ENCODE measurements at places on chromosomes 1 and 21. TPM values are rescaled to one million over a fixed set of nuclear protein-coding genes. Genes with fewer than 3 reads are reported as not detected.

Gene SPATA1
- 0.52 TPM for total RNA-seq

Gene NBPF26
- 38.2 TPM for total RNA-seq

Gene WASF2
- total RNA-seq: 95.0 TPM

Gene NEK7
- 12.1 TPM for total RNA-seq

Gene ITSN1
- total RNA-seq: 2.2 TPM

Gene OR10J1
- total RNA-seq: not detected

Gene UTP11
- 14.0 TPM for total RNA-seq

Gene MRPL39
- total RNA-seq: 17.4 TPM

Gene OR2T29
- not detected for total RNA-seq

Gene NCF2
- 1.4 TPM for total RNA-seq

Gene HFM1
- not detected for total RNA-seq

- no peak for DNase-seq
Observed at GRCh38 chr1:115074839-115075534, 14.3 kb downstream of the TSPAN2 start.

DNA sequence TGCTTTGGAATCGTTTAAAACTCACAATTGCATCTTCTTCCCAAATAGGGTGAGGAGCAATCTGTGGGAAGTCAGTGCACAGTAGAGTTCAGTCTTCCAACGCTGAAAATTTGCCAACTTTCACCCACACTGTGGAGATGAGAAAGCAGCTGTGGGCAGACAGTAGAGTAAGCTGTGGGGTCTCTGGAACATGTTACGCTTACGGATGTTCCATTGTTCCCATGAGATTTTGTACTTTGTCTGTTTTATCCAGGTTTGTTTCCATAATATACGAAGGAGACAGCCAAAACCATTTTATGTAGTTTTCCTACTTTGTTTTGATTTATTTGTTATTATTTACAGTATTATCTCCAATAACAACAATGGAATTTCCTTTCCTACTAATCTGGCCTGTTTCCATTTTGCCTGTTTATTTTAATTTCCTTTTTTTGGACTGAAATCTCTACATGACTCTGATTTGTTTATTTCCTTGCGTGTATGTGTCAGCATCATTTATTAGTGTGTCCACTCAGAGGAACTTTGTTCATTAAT lies 65.1 kb upstream of the RGL1 start:
- DNase-seq: no peak

DNA sequence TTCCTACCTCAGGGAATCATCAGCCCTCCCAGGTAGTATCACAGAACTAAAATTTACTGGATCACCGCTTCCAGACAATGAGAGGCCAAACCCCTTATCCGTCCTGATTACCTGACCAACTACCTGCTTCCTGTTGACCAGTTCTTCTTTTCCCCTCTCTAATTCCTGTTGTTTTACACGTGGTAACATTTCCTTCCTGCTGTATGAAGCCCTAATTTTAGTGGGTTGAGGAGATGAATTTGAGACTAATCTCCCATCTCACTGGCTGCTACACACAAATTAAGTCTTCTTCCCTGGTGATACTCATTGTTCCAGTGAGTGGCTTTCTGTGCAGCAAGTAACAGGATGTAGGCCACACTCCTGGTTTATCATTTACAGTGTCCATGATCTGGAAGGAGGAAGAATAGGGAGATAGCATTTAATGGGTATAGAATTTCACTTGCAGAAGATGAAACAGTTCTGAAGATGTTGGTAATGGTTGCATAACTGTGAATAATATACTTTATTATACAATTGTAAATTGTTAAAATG lies 2112.9 kb downstream of the NCAM2 start:
- DNase-seq: no peak

DNA sequence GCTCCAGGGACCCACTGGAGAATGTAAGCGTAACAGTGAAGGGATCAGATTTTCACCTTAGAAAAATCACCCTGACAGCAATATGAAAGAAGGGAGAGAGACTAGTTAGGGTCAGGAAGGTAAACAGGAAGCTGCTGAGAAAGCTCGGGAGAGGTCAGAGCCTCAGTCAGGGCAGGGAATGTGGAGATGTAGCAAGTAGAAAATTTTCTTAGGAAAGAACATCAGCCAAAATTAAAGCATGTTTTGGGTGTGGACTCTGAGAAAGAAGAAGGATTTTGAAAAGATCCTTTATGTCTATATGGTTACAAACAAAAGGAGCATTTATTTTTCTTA lies 16.7 kb upstream of the ERICH3 start:
- DNase-seq: no peak

GRCh38 chr21:41426676-41427404 lies 801 bp downstream of the MX1 start:
- DNase-seq: no peak

- no peak for DNase-seq
Observed at GRCh38 chr1:50705699-50706098, 254.4 kb downstream of the FAF1 start.

- DNase-seq: no peak
Observed at GRCh38 chr1:31605908-31606427, 11.5 kb upstream of the HCRTR1 start.

DNA sequence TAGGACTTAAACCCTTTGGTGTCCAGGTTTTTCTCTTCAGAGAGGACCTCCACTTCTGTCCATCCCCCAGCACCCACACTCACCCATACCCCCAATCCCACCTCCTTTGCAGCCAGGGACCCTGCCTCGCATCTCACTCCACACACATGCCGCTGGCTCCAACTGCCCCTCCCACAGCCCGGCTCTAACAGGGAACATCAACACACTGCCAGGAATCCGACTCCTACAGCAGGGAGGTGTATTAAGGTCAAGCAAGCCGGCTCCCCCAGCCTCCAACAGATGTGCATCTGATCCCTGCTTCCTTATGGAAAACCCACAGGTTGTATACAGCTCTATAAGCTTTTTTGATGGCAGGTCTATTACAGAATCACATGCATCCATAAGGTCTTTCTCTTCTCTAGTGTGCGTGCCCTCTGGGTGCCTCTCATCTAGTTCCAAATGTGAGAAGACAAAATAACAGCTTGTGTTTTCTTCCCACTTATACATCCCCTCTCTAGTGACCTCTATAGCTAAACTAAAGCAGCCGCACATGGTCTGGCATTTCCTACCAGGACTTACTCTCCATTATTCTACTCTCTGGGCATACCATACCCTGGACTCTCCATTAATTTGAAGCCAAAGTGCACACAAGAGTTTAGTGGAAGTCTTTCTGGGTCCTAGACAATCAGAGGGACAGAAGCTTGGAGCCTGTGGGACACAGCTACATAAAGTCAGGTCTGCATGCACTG lies 16.3 kb downstream of the PIK3C2B start:
- DNase-seq: no peak

DNA sequence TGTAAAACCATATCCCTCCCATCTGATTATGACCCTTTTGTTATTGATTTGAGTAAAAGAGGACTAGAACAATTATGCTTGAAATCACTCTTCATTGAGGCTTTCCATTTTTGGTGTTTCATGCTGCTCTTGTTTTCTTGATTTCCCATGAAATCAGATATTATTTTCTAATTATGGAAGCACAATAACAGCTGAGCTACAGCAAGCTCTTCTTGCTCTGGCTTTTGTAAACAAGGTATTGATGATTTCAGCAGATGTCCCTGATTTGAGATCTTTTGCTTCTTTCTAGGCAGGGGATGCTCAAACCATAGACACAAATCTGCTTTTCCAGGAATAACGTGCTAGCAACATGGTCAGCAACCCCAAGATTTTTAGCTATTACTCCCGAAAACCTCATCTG lies 607.8 kb downstream of the NCAM2 start:
- no peak for DNase-seq

DNA sequence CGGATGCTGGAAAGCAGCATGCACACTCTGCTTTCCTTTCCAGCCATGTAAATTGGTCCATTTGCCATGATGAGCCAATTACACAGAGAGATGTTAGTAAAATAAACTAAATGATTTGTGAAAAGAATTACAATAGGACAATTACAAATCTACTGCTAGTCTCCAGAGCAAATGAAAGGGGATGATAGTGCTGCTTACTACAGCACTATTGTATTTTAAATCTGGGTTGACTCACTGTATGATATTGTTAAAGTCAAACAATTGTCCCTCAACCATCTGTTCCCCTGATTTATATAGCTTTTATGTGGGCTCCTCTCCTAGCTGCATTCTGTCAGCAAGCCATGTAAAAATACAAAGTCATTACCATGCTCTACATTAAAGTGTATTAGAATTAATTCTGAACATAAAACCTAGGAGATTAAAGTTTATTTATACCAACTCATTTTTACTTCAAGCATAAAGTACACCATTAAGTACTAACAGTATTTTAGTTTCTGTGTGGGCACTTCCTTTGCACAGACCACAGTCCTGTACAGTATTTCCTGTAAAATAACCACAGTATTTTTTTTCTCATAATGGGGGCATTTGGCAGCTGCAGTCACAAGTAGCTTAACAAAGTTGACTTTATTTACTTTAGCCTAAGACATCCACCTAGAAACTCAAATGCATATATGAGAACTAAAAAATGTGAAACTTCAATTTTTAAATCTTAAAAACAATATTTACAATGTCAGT lies 135.8 kb downstream of the VAV3 start:
- no peak for DNase-seq

GRCh38 chr1:84272401-84272800 lies 29.1 kb upstream of the SAMD13 start:
- no peak for DNase-seq

DNA sequence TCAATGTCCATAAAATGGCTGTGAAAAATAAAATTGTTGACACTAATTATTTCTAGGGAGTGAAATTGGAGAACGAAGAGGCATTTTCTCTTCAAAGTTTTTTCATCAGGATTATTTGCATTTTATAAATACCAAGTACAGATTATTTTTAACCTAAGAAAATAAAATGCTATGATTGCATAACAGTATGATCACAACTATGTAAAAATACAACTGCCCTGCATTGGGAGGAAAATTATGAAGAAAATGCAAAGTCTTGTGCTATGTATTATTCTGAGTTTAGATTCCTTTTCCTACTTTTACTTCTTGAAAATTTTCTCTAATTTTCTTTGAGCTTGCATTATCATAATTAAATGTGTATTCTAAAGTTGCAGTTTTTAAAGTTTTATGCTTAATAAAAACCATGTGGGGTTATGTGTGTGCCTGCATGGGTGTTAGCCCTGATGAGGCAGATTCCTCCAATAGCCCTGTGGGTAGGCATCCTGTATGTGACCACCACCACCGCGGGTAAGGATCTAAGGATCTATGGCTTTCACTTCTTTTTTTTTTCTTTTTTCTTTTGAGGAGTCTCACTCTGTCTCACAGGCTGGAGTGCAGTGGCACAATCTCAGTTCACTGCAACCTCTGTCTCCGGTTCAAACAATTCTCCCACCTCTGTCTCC lies 24.7 kb downstream of the STX6 start:
- DNase-seq: no peak

DNA sequence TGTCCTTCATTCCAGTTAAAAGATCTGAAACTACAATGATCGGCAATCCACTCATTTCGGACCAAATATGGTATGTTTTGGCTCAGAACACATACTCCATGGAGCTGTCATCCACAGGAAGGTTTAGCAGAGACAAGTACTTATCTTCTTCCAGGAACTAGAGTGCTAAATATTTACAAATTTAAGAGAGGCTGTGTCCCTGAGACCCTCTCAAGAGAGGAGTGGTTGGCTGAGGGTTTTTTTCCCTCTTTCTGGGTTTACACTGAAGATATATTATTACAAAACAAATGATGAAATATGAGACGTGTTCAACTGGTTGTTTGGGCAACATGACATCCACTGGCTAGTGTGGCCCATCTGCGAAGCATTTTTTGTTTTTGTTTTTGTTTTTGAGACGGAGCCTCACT lies 25.9 kb upstream of the NID1 start:
- DNase-seq: no peak

DNA sequence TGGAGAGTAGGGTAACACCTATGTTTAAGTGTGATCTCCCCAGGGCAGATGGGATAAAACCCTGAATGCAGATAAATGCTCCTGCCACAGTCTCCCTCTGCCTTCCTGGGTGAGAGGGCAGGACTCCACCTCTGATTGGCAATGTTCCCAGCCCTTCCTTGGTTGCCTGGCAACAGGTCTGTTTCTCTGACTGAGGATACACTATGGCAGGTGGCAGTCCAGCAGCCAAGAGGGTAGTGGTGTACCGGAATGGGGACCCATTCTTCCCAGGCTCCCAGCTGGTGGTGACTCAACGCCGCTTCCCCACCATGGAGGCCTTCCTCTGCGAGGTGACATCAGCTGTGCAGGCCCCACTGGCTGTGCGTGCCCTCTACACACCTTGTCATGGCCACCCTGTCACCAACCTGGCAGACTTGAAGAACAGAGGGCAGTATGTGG lies at the start of gene DCDC2B:
DCDC2B (plus strand) TSS at position 199 of the 438 bp plus-strand sequence; CDS start at position 204, 5 bp downstream.
- no peak for DNase-seq

- DNase-seq: no peak
Observed at GRCh38 chr1:160636547-160636946, 10.3 kb downstream of the SLAMF1 start.

DNA sequence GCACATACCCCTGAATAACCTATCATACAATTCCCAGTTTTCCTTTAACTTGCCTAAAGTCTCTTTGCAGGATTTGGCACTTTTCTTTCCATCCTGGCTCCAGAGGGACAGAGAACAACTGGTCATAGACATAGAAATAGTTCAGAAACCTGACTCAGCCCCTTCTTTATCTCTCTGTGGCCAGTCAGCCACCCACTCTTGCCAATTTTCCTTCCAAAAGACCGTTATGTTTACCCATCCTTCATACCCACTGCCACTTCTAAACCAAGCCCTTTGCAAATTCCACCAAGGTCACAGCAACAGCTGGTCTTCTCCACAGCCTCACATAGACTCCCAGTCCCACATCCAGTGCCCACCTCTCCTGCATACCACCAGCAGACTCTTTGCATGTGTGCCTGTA lies 127.2 kb upstream of the FGGY start:
- no peak for DNase-seq

GRCh38 chr1:206469411-206469932 lies 804 bp upstream of the IKBKE start:
- DNase-seq: no peak

- DNase-seq: no peak
Observed at GRCh38 chr1:171290621-171291020, 23.4 kb upstream of the FMO4 start.

DNA sequence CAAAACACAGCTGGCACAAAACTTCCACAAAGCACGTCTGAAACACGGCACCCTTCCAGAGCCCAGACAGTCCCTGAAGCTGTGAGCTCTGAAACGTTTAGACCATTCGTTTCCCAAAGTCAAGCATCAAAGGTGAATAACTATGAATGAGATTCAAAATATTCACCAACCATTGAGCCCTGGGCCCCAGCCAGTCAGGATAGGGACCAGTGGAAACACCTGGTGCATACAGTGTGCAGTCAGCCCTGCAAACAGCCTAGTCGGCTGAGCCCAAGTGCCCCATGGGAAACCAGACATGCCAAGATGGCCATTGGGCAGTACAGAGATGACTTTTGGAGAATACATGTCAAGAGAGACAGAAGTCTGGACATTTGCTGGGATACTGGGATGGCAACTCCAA lies 90.4 kb upstream of the EDN2 start:
- DNase-seq: no peak

GRCh38 chr1:216014086-216014485 lies 409.2 kb downstream of the USH2A start:
- no peak for DNase-seq

GRCh38 chr1:200038981-200039848 lies 11.7 kb downstream of the NR5A2 start:
- no peak for DNase-seq

GRCh38 chr1:159443066-159443750 lies 3.7 kb downstream of the OR10J1 start:
- DNase-seq: no peak
